ENCODE measurements at places on chromosomes 4 and X.

GRCh38 chr4:110632506-110633357 is 9.9 kb upstream of the PITX2 start:
- no peak for DNase-seq

GRCh38 chrX:21996872-21997455 is 35.2 kb upstream of the PHEX start:
- no peak for DNase-seq

- no peak for DNase-seq
Observed at GRCh38 chr4:561426-561825, 14.7 kb downstream of the TMEM271 start.

DNA sequence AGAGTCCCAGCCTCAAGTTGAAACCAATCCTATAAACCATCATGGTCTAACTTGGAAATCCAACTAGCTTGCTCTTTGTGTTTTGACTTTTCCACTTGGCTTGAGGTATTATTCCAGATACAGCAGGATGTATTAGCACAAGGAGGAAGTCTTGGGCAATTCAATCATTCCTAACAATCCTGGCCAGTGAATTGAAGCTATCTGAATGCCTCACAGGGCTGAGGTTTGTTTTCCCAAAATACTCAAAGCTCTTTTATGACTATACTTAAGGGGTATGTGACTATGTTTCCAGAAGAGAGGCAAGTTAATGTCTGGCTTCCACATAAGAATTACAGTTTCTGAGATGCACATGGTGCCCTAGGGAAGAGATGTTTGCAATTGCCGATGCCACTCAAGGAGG is 66.8 kb upstream of the SH3RF1 start:
- no peak for DNase-seq

GRCh38 chr4:11843340-11843739 is 414.6 kb upstream of the HS3ST1 start:
- no peak for DNase-seq

DNA sequence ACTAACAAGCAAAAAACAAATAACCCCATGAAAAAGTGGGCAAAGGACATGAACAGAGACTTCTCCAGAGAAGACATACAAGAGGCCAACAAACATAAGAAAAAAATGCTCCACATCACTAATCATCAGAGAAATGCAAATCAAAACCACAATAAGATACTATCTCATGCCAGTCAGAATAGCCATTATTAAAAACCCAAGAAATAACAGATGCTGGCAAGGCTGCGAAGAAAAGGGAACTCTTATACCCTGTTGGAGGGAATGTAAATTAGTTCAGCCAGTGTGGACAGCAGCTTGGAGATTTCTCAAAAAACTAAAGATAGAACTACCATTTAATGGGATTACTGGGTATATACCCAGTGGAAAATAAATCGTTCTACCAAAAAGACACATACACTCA is 79.6 kb downstream of the MAPK10 start:
- no peak for DNase-seq

DNA sequence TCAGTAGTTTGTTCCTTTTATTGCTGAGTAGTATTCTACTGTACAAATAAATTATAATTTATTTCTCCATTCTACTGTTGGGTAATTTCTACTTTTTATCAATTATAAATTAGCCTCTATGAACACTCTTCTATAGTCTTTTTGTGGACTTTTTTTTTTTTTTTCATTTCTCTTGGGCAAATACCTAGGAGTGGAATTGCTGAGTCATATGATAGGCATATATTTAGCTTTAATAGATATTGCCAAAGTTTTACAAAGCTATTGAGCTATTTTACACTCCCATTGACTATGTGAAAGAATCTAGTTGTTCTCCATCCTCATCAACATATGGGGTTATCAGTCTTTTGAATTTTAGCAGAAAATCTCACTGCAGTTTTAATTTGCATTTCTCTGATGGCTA is 12.6 kb downstream of the NYX start:
- no peak for DNase-seq

GRCh38 chr4:117908306-117909207 is 125.7 kb upstream of the NDST3 start:
- no peak for DNase-seq

All from CD4-positive, alpha-beta T cell treated with Interleukin-1 beta for 1 hour (primary cell).